ENCODE measurements at places on chromosomes 5 and 9.

DNA sequence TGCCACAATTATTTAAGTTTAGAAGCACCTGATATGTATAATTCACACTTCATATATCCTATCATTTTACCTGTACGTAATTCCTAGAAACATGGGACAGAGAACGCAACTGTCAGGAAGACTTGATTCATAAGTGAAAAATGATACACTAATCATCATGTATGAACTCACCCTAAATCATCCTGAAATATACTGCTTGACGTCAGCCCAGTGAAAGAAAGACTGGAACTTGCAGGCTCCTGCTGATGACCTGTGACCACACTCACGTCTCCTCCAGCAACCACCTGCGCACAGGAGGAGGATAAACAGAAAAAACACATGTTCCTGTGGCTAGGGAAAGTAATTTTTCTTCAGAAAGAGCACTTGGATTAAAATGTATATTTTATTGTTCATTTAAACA is 169.7 kb downstream of the MPDZ start:
- DNase-seq: no peak

DNA sequence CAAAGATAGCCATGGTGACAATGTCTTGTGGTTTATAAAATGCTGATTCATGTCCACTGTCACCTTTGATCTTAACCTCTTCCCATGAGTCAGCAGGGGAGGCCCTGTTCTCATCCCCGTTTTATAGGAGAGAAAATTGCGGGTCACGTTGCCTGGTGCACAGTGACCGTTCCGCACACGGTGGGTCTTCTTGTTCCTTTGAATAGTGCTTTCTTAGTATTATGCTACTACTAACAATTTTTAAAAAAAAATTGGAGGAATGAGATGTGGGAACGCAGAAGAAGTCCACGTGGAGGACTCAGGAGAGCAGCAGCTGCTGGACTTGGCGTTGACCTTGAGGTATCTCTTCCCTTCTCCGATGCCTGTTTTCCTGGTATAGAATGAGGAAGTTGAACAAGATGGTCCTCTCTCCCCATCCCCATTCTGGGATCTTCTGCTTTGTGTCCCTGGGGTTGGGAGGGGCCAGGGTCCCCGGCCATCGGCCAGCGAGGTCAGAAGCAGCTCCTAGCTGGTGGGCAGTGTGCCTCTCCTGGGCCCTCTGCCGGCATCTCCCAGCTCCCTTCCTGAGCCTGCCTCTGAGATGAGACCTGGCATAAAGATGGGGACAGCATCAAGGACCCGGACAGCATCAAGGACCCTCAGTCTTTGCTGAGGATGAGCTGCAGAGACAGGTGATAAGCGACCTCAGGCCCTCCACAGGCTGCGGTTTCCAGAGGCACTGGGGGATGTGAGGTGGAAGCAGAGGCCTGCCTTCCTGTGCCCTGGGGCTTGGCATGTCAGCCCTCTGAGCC is 143.9 kb downstream of the C9orf50 start:
- DNase-seq: no peak

DNA sequence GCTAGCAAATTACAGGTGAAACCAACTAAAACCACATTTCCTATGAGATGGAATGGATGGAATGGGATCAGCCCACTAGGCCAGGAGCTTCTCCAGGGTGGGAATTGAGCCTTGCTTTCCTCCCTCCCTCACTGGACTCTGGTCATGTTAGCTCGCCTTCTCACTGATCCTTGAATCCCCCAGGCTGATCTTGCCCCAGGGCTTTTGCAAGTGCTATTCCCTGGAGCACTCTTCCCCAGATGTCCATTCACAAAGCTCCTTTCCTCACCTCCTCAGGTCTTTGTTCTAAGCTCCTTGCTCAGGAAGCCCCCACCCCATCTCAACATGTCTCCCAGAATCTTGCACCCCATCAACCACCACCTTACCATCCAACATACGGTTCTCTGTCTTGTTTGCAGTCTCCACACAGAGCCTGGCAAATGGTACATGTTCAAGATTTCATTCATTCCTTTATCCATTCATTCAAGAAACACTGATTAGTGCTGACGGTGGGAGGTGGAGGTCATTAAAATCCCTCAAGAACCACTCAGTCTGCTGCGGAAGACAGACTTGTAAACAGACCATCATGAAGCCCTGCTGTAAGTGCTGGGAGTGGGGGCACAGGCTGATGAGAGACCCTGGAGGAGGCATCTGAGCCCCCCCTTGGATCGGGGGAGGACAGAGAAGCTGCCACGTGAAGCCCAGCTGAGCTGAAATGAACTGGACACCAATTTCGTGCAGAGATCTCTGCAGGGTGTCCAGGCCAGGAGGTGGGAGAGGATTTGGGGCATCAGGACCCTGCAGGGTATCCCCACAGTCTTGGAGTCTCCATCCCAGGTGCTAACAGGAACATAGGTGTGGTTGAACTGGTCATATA is 141.7 kb downstream of the BARX1 start:
- DNase-seq: no peak

DNA sequence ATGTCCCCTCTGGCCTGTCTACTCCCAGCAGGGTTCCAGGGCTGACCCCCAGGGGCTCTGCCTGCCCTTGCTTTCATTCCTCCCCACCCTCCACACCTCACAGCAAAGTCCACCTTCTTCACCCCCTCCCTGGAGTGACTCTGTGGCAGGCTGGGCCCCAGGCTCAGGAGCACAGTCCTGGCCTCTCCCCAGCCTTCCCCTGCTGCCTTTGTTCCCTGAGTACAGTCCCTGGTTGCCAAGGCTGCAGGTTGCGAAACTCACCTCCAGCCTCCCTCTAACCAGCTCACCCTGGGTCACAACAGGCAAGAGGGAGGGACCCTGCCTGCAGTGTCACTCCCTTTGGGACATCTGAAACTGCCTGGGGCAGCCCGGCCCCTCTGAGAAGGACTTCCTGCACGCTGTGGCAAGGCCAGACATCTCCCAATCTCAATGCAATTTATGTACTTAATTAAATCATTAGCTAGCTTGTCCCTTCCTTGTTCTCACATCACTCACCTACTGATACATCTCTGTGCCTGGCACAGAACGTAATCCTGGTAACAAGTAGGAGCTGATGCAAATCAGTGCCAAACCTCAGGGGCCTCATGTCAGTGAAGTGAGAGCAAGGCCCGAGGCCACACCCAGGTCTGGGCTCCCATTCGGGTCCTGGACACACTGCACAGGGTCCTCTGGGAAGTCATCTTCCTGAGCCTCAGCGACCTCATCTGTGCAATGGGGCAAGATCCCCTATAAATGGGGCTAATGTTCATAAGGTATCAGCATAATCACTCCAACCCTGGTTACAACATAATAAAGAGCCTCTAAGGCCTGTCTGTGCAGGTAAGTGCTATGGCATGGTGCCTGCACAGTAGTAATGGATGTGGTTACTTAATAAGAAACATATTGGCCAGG is 27.3 kb upstream of the TRIM14 start:
- DNase-seq: no peak

- DNase-seq: no peak
Observed at GRCh38 chr5:75053304-75054133, 1.2 kb upstream of the GCNT4 start.

DNA sequence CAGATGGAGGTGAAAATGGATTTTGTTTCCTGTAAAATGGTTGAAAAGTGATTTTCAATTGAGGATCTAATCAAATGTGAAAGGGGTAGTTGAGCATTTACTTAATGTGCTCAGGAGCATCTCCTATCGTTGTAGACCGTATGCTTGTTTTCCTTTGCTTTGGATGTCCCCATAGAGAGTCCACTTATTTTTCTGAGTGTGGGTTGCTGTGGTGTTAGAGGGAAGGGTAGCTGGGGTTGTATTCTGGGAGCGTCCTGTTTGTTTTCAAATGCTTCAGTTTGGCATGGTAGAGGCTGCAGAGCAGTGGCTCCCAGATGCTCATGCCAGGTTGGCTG is 154.1 kb downstream of the MAT2B start:
- no peak for DNase-seq

DNA sequence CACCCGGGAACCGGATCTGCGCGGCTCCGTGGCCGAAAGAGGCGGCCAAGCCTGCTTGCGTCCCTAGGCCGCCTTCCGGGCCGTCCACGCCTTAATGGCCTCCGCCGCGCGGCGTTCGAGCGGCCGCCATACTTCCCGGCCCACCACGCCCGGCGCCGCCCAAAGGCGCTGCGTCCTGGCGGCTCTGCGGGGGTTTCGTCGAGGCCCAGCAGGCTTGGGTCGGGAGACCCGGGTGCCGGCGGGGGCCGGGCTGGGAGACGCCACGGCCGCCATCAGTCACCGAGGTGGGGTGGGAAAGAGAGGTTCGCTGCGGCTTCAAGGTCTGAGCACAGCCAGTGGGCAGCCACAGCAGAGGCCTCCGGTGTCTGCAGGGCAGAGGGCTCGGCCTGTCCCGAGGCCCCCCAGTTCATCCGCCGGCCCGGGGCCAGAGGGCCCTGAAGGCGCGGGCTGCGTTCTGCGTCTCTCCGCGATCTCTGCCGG is 545.8 kb upstream of the CDH10 start:
- no peak for DNase-seq

DNA sequence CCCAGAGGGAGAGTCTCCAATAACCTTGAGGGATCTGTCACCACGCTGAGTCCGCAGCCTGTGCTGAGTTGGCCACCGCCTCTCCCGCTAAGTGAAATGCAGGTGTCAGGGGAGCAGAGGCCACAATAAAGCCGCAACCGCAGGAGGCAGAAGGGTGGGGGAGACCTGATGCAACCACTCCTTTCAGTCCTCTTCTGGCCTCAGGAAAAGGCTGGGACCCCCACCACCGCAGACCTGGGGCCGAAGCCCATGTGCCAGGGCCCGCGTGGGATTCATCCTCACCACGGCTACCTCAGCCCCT is 576 bp downstream of the MAP1B start:
- no peak for DNase-seq

GRCh38 chr9:85941622-85941940 is 635 bp downstream of the NAA35 start:
- DNase-seq: no peak

DNA sequence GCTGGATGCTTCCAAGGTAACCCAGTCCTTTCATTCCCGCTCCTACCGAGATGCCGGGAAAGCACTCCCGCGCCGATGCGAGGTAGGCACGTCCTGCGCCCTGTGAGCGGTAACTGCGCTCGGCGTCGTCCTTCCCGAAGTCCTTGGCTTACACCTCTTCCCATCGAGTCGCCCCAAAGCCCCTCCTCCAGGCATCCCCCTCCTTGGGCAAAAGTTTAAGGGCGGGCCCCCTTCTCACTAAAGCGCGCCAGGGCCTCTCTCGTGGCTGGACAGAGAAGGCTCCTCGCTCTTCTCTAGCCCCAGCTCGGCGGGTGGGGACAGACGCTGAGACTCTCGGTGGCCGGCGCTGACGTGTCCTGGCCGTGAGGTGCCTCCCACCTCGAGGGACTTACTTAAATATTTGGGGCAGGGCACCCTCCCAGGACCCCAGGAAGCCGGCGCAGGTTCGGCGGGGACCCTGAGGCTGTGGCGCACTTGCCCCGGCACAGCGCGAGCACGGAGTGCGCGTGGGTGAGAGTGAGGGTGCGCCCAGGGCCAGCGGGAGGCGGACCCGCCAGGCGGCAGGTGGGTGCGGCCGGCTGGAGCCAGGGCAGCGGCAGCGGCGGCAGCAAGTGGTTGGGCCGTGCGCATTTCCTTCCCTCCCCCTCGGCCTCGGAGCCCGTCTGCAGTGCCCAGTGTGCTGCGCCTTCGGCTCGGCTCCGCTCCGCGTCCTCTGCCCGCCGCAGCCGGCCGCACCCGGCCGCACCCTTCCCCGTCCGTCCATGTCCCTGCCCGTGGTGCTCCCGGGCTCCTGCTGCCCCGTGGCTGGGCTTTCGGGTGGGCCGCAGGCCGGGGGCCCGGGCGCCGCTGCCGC is at the start of gene ENTREP1:
TSS of gene ENTREP1 (plus strand) at position 667 of the 853 bp plus-strand sequence. CDS start at position 762, 95 bp downstream.
- no peak for DNase-seq

- no peak for DNase-seq
Observed at GRCh38 chr5:134420343-134420742, 8.7 kb upstream of the CDKN2AIPNL start.

DNA sequence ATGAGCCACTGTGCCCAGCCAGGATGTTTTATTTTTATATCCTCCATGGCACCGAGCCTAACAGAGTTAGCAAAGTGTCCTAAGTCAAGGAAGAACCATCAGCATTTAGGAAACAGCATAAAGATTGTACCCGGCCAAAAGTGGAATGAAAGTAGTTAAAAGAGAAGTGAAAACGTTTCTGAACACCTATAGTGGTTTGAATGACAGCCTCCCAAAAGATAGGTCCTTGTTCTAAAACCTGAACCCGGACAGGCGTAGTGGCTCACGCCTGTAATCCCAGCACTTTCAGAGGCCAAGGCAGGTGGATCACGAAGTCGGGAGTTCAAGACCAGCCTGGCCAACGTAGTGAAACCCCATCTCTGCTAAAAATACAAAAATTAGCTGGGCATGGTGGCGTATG is 37.4 kb downstream of the ZFAND5 start:
- DNase-seq: no peak

GRCh38 chr5:35810601-35811000 is 46.1 kb upstream of the IL7R start:
- DNase-seq: no peak

DNA sequence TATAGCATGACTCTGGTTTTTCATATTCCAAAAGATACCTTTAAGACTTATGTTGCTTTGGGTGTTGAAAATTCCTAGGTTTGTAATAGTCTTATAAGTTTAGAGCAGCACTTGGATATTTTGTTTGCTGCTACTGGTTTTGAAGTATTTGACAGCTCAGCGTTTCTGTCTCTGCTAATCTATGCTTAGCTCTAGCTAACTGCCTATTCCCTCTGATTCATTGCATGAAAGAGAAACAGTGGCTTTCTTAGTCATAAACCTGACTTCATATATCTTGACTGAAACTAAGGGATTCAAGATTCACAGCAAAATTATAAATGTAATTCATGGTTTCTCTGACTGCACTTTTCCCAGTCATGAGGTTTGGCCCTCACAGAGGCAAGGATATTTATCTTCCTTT is 35.6 kb upstream of the ANXA1 start:
- DNase-seq: no peak

GRCh38 chr9:4117835-4118610 is 181.8 kb downstream of the GLIS3 start:
- DNase-seq: no peak

DNA sequence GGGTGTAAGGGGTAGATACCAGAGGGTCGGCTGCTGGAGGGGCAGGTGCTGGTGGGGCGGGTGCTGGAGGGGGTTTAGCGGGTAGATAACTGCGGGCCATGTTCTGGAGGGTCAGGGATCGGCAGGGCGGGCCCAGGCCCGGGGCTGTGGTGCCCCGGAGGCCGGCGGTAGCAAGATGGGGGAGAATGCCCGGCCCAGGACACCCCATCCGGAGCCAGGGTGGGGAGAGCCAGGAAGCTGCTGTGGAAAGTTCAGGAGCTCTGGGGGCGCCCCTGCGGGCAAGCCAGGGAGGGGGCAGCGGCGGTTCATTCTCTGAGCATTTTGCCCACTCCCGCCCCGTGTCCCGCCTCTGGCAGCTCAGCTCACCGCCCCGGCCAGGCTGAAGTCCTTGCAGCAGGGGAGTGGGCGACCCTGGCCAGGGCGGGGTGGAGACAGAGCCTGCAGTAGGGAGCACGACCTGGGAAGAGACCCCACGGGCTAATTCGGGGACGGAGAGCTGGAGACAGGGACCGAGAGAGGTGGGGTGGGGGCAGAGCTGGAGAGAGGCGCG is 538 bp downstream of the PRRT1B start:
- no peak for DNase-seq
